ENCODE measurements at places on chromosomes 5 and 9.
A peak's percentile ranks its signal among the peaks of the same experiment; 100 is the strongest.

- no peak for DNase-seq
Measured at GRCh38 chr5:96870094-96871026, 5.9 kb upstream of the ERAP2 start.

DNA sequence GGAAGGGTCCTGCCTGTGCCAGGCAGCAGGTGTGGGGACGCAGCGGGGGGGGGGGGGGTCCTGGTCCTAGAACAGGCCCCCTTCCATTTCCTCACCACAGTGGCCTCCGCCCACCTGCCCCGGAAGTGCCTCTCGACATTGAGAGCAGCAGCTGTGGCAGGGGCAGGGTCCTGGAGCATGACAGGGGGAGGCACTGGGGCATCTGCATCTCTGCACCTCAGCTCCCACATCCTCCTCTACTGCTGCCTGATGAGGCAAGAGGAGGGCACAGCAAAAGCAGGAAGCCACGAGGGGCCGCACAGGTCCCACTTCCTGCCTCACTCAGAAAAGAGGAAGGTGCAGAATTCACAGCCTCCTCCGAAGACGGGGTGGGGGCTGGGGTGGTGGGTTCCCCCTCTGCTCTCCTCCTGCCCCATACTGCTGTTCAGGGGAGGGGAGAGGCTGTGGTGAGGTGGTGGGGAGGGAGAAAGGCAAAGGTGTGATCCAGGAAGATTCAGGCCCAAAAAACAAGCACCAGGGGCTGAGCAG, 14.8 kb downstream of the AKNA start:
- DNase-seq = no peak

- no peak for DNase-seq
Measured at GRCh38 chr9:135255033-135255840, 167.8 kb downstream of the OLFM1 start.

DNA sequence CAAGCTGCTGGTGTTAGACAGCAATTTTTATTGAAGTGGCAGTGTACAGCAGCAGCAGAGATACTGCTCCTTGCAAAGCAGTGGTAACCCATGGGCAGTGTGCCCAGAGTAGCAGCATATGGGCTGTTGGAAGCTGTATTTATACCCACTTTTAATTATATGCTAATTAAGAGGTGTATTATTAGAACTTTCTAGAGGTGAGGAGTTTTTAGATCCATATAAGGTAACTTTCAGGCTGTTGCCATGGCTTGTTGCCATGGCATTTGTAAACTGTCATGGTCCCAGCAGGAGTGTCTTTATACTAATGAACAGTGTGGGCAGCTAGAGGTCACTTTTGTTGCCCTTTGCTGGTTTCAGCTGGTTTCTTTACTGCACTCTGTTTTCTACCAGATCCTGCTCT, 3.7 kb upstream of the PJA2 start:
- DNase-seq = no peak

GRCh38 chr9:135419106-135419505, 60.5 kb upstream of the PPP1R26 start:
- DNase-seq = no peak

DNA sequence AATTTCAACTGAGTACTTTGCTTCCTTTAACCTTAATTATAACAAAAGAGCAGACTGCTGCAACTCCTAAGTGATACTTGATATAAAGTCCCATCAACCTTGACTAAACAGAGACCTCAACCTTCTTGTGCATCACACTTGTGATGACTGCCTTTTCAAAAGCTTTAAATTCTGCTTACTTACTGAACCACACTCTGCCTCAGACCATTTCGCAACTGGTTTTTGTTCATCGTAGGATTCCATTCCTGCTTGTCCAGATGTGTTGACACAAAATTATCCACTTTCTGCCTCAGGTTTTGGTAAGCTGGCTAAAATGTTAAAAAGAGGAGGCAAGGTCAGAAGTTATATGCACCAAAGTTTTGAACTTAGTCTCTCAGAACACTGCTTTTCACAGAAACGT, 3.5 kb downstream of the BOD1 start:
- no peak for DNase-seq

GRCh38 chr5:57429513-57430120, 53.0 kb downstream of the ACTBL2 start:
- DNase-seq = no peak

- no peak for DNase-seq
Measured at GRCh38 chr9:19456426-19456825, 47.6 kb downstream of the ACER2 start.

GRCh38 chr5:180289433-180289832, 2.5 kb downstream of the MAPK9 start:
- DNase-seq = no peak

DNA sequence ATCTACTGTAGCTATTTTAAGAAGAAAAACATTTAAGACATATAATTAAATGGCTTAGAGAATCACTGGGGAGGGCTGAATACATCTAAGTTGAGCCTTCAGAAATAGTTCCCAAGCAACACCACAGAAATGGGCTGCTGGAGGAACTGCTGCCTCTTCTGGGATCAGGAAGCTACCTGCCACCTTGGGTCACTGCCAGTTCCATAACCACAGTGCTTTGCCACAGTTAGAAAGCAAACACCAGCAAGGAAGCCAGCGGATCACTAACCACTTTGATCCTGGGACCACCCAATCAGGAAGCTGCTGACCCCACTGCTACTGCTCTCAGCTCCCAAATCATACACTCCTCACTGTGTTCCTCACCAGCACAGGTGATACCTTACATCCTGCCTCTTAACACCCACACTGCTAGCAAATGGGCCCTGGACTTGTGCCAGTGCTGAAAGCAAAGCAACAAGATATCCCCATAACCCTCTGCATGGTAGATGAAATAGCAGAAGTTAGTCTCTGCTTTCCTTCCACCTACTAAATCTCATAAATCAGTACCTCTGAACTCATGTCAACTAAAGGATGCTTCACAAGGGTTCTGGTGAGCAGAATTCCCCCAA, 346.9 kb downstream of the DEPDC1B start:
- DNase-seq = no peak

- no peak for DNase-seq
Measured at GRCh38 chr5:179408611-179409010, 63.4 kb upstream of the ADAMTS2 start.

DNA sequence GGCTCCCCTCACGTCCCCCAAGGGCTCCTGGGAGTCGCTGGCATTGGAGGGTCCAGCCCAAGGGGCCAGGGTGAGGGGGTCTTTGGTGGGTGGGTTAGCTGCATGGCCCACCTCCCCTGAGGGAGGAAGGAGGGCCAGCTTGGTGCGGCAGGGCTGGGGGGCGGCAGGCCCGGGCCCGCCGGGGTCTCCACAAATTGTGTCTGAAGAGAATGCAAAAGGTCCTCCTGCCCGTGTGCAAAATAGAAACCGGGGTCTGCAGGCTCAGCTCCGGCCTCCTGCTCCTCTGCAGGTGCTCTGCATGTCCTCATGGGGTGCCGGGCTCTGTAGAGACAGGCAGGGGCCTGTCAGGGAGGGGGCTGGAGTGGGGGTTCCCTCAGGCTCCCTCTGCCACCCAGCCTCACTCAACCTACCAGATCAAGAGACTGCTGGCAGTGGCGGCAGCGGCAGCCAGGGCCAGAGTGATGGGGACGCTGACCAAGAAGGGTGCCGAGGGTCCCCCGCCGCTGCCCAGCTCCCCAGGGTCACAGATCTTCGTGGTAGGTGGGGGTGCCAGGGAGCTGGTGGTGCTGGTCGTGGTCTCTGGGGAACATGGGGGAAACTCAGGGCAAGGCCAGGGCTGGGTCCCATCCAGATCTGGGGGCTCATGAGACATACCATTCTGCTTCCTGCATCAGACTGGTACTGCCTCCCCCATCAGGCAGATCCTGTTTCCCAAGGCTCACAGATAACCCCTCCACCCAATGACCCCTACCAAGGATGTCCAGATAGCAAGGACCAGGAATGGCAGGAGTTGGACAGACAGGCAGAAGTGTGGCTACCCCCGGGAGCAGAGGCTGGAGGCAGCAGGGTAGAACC, 29.2 kb upstream of the ENHO start:
- no peak for DNase-seq

DNA sequence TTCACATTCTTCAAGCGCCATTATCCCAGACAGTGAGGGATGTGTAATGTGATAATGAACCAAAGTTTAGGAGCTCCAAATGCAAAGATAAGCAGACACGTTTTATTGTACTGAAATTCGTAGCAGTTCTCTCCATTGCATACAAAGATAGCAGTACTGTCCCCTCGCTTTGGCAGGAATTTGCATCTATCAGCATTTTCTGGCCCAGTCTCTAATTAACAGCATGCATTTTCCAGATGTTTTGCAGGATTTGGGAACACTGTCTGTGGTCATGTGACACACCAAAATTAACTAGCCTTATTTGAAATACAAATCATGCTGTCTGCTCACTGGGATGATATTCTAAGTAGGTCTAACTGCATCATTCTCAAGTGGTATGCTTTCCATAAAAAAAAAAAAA, 235.9 kb upstream of the TRPM3 start:
- DNase-seq = no peak

- no peak for DNase-seq
Measured at GRCh38 chr5:135724617-135725016, 109.8 kb upstream of the SLC25A48 start.

DNA sequence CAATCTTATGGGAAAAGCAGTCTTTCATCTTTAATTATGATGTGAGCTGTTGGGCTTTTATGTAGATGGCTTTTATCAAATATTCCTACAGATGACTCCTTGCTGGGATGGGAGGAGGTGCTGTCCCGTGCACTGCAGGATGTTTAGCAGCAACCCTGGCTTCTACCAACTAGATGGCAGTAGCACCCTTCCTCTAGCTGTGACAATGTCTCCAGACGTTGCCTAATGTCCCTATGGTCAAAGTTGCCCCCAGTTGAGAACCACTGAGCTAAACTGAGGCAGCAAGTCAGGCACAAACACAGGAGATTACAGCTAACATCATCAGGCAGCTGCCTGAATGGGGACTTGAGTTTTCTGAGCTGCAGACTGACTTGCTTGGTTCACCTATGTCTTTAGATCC, 401.9 kb upstream of the PDE4D start:
- no peak for DNase-seq

- peak; percentile 7 for DNase-seq
Measured at GRCh38 chr5:94017579-94017978, 276.2 kb upstream of the POU5F2 start.

DNA sequence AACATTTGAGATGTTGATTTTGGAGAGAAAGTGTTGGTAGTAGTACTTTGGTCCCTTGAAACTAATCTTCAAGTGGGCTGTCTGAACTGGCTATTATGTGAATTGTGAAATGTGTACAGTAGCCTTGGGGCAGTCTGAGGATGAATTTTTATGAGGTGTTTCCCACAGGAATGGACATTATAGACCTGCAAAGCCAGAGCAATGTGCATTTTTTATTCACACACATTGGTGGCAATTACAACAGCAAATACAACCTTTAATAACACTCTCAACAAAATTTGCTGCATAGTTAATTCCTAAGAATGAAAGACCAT, 147.0 kb downstream of the PAM start:
- DNase-seq = peak; percentile 23

DNA sequence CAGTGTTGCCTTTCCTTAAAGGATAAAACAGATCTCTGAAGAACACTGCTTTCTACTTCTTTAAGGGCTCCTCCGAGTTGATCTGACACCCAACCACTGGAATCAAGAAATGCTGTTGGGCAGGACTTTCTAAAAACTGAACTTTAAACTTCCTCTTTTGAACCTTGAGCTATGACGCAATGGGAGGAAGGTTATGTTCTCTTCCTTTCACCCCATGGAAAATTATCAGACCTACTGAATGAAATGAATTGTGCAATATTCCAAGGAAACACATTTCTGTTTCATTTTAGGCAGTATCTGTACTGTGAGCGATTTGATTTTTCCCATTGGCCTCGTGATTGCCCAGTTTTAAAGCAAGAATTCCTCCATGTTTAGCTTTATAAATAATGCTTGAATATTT, 206.0 kb upstream of the PRR16 start:
- no peak for DNase-seq

- DNase-seq = no peak
Measured at GRCh38 chr9:77582961-77583576, 65.1 kb downstream of the GNA14 start.

GRCh38 chr9:113569472-113570060, 106.0 kb downstream of the RGS3 start:
- no peak for DNase-seq

- DNase-seq = no peak
Measured at GRCh38 chr5:93893075-93893474, 151.7 kb upstream of the POU5F2 start.
